ENCODE measurements at places on chromosomes 11 and 22.

- DNase-seq = no peak
These were observed 1.3 kb upstream of the ZNF202 start for GRCh38 chr11:123742724-123743120.

- DNase-seq = no peak
These were observed 28.2 kb upstream of the RAB1B start for GRCh38 chr11:66239998-66240780.

- no peak for DNase-seq
These were observed 11.3 kb downstream of the IL17RA start for GRCh38 chr22:17096071-17096470.

DNA sequence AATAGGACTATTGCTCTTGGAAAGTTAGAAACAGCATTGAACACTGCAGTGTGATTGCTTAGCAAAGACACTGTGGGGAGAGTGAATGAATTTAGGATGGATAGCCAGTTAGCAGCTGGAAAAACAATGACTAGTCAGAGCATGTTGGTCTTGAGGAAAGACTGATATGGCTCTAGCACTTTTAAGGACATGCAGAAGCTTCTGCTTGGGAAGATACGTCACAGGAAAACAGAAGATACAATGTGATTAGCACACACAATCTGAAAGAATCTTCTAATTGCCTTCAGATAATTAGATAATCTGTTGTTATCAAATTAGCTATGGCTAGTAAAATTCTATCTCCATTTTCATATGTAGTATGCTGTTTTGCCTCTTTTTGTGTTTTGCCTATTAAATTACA lies 530.7 kb upstream of the CHORDC1 start:
- DNase-seq = no peak

DNA sequence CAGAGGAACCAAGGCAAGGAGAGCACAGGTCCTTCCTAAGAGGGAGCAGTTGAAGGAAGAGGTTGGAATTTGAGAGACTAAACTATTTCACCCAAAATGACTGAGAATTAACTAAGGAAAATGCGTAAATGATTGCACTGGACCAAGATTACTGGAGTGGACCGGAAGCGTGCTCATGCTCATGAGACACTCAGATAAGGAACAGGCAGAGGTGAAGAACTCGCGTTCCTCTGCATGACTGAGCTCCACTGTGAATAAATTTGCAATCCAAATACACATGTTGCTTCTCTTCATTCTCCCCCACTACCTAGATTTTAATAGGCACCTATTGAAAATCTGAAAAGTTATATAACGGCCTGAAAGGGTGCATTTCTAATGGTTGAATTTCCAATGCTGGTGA lies 207.0 kb downstream of the KIRREL3 start:
- no peak for DNase-seq

DNA sequence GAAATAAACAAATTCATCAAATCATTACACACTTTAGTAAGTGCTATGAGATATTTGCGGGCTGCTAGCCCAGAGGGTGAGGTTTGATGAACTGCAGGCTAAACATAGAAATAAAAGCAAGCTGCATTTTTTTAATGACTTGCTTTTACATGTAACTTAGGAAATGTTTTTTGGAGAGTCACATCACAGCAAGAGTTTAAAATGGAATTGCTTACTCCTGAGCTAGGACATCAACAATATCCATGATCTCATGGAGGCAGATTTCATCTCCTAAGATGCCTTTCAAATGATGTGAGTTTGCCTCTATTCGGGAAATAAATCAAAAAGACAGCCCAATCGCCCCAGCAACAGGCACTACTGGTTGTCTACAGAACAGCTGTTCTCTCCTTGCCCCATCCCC lies 73.4 kb upstream of the CD44 start:
- no peak for DNase-seq

DNA sequence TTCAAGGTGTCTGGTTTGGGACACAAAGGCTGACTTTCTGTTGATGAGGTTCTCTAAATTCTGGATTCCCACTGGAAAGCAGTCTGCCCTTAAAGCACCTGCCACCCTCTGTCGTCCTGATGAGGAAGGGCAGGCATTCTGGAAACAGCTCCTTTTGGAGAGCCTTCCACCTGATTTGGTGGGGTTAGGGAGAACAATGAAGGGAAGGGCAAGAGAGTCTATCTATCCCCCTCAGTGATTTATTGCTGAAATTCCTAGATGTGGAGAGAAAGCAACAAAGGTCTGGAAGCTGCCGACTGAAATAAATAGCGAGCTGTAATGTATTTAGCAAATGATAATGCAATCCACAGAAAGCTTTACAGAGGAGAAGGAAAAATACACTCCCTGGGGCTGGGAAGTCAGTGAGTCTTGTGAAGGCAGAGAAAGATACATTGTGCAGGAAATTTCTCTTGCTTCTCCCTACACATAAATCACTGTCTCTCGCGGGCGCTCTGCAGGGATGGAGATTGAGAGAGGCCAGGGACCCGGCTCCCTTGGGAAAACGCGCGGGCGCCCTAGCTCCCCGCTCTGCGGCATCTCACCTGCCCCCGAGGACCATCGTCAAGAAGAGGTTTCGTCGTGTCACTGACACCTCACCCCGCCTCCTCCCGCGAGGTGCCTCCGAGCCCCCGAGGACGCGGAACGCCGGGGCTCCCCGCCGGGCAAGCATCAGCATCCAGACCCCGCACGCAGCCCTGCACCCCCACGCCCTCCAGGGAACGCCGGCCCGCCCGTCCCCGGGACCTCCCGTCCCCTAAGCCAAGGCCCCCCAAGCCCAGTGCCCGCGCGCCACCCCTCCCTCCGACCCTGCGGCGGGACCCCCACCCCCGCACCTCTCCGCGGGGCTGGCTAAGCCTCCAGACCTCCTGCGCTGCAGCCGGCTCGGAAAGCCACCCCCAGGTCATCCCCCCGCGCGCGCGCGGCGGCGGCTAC lies 673 bp downstream of the CDON start:
- no peak for DNase-seq

- DNase-seq = no peak
These were observed 478.8 kb upstream of the RAG2 start for GRCh38 chr11:37076866-37077265.

DNA sequence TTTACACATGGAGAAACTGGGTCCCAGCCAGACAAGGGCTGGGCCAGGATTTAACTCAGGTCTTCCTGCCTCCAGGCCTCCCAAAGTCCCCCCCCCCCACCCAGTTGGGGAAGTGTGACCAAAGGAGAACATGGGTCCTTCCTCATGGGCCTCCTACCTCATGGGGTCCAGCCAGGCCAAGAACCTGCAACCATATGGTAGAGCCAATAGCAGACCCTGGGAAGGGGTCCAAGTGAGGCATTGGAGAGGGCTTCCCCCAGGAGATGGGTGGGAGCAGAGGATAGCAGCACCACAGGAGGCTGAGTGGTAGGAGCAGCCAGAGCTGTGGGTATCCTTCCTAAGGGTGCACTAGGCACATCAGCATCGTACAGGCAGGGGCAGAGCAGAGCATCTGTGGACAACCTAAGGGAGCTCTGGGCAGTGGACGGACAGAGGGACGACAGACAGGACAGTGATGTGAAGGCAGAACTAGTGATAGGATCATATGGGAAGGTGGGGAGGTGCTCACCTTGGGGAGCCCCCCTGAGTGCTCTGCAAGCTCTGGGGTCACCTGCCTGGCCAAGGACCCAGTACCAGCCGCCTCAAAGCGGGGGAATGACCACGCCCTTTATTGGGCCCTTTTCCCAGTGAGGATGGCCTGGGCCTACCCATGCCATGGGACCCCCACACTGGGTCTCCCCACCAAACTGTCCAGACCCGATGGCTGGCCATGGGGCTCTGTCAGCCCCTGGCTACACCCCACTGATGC lies 4.5 kb downstream of the ARVCF start:
- no peak for DNase-seq

GRCh38 chr22:20877715-20878114 lies 18.9 kb downstream of the SNAP29 start:
- no peak for DNase-seq

- DNase-seq = no peak
These were observed 419.3 kb upstream of the NARS2 start for GRCh38 chr11:78993802-78994430.

DNA sequence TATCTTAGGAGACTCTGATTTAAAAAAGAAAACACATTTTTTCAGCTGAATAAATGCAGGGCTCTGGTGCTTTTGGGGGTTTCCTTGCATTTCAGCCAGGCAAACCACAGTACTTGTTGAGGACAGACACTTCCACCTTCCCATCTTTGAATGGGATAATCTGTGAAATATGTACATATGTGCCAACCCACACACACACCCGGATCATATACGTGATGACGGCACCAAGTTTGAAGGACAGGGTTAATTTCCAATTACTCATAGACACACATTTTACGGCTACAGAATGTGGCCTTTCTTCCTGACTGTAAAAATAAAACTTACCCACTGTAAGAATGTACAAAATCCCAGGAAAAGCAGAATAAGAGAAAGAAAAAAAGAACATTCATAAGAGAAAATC lies 104.4 kb downstream of the MPPED2 start:
- DNase-seq = no peak

DNA sequence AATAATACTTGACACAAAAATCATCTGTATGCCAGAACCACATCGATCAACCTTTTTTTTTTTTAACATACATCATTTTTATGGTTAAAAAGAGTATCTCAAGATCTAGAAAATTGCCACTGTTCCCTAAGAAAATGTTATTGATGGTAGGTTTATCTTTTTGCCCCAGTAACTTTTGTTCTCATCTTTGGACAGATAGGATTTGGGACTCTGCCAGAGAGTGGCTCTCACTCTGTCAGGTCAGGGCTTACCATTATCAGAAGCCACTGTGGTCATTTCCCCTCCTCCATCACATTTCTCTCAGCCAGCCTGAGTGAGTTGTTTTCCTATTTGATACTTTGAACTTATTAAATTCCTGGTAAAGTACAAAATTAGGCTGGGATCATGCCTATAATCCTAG lies 47.9 kb upstream of the YWHAH start:
- DNase-seq = no peak

- no peak for DNase-seq
These were observed 12.3 kb downstream of the LUZP2 start for GRCh38 chr11:24509114-24509513.

DNA sequence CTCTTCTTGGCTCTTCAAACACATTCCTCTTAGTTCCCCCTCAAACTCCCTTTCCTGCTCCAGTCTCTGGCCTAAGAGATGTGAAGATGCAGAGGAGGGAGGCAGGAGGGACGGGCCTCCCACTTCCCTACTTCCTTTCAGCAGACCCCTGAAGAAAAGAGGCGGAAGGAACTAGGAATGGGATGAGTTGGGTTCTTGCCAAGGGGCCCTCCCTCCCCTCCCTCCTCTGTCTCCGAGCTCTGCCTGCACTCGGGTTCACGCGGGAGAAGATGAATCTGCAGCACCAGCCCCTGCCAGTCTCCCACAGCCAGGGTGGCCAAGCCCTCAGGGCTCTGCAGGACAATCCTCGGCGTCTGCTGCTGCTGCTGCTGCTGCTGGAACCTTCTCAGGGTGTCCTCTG lies 24.3 kb upstream of the PKNOX2 start:
- DNase-seq = no peak

GRCh38 chr11:30196400-30197206 lies 34.2 kb upstream of the FSHB start:
- no peak for DNase-seq

GRCh38 chr11:995752-996420 lies 40.6 kb downstream of the MUC6 start:
- DNase-seq = no peak

DNA sequence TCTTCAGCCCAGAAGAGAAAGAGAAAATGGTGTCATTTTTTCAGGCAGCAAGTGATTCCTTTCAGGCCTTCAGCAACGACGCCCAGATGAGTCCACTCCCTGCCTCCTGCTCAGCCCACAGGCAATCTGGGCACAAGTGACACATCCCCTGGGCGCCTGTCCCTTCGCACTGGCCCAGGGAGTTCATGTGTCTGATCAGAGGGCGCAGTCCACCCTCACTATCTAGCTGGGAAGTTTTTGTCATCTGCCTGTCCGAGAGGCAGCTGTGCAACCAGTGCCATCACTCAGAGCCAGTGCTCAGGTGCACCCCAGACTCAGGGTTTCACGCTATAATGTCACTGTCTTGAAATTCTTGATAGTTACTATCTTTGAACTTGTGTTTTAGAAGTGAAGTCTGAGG lies 1.4 kb upstream of the KCNQ1OT1 start:
- DNase-seq = no peak

DNA sequence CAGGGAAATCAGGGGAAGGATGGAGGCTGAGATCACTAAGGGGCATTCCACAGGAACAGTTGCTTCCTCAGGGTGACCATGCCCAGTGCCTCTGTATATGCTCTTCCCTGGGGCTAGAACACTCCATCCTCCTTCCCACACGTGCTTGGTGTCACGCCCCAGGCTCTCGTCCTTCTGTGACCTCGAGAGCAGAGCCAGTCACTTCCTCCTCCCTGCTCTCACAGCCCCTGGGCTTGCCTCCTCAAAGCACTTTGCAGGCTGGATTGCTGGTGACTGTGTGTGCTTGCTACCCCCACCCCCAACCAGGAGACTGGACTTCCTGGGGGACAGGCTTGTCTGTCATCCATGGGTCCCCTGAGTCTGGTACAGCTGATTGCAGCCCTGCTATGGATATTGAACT lies 56.5 kb upstream of the AMPD3 start:
- no peak for DNase-seq

DNA sequence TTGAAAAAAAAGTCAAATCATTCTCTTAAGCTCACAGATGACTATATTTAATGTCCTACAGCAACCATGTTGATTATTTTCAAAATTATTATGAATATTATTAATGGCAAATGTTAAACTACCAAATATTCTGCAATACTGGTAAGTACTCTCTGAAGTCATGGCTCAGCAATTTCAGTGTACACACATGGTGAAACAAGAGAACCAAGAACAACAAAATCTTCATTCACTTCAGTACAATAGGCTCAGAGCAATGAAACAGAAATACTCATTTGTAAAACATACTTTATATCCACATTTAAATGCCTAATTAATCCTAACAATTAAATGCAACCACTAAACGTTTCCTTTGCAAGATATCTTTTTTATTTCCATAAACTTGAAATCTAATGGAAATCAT lies 347.2 kb downstream of the TTC28 start:
- no peak for DNase-seq

- DNase-seq = no peak
These were observed 169.3 kb upstream of the TENM4 start for GRCh38 chr11:79610139-79610538.

DNA sequence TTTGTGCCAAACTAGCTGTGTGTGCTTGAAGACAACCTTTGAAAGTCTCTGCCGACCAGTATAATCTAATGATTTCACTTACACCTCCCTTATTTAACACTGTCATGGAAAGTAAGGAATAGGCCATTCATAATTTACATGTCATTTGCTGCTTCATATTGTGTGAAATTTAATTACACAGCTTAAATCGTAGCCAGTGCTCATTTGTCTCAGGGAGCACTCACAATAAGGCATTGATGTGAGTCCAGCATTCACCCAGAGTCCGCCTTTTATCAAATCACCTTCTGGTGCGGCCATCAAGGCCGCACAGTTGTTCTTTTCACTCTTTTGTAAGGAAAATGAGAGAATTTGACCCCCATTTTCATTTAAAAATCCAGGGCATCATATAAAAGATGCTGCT lies 46.9 kb downstream of the PAX6 start:
- DNase-seq = no peak

- DNase-seq = no peak
These were observed 23.8 kb downstream of the MICAL2 start for GRCh38 chr11:12134236-12134585.

GRCh38 chr11:41237382-41237781 lies 222.1 kb downstream of the LRRC4C start:
- DNase-seq = no peak

All from stimulated activated CD4-positive, alpha-beta T cell treated with anti-CD3 and anti-CD28 coated beads, TNF-alpha, amount 100 ng/mL, for 1 hour (primary cell).